Nephron progenitor cell (in vitro differentiated cells): ENCODE measurements at places on chromosomes 12 and 14.
A peak's percentile ranks its signal among the peaks of the same experiment; 100 is the strongest.

GRCh38 chr12:78977304-78977867 is 112.8 kb downstream of the SYT1 start:
- peak overlapping the region; percentile 17 for H3K27ac ChIP-seq
- H3K4me3 ChIP-seq, result no peak overlapping the region
- DNase-seq, result no peak
- H3K4me1 ChIP-seq, result no peaks in the 10 kb centered on the region

- no peak overlapping the region for H3K4me3 ChIP-seq
- H3K27me3 ChIP-seq, result no peaks in the 10 kb centered on the region
- no peaks in the 10 kb centered on the region for H3K36me3 ChIP-seq
- no peak for DNase-seq
- no peaks in the 10 kb centered on the region for H3K4me1 ChIP-seq
Observed at GRCh38 chr14:80621701-80622100, 319.8 kb downstream of the CEP128 start.

- no peak for DNase-seq
- peaks cover 64% of the 10 kb centered on the region for H3K4me1 ChIP-seq
- H3K4me3 ChIP-seq, result no peak overlapping the region
- H3K27ac ChIP-seq, result no peak overlapping the region
- peaks cover 3% of the 10 kb centered on the region for H3K27me3 ChIP-seq
Observed at GRCh38 chr14:58944968-58945356, 243.5 kb upstream of the DAAM1 start.

DNA sequence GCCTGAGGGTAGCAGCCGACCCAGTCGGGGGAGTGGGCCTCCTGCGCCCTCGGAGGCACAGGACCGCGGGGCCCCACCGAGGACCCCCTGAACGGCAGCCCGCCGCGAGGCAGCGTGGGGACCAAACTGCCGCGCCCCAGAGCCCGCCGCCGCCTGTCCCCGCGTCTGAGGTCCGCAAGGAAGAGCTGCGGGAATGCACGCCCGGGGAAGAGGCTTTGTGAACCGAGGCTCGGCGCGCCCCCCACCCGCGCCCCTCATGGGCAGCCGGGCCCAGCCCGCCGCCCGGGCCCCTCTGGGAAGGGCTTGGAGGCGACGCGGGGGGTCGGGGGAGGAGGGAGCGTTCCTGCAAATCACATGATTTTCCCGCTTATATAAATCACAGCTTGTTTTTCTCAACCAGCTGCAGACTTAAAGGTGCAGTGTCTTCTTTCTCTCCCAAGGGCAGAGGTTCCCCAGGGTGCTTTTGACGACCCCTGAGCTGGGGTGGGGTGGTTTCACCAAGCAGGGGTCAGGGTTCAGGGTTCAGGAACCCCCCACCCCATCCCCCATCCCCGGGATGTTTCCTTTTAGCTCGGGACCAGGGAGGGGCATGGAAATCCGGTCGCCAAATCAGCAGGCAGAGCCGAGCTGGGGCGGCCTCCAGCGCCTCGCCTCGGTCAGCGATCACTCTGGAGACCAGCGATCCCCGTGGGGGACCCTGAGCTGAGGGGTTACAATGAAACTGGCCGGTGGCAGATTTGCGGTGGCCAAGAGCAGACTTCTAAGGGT is 44.7 kb upstream of the ATP23 start:
- peak overlapping the region; percentile 80 for H3K4me3 ChIP-seq
- no peaks in the 10 kb centered on the region for H3K36me3 ChIP-seq
- DNase-seq, result peak; percentile 77
- H3K4me1 ChIP-seq, result peaks cover 71% of the 10 kb centered on the region
- H3K27ac ChIP-seq, result peak overlapping the region; percentile 64

- H3K4me3 ChIP-seq, result no peak overlapping the region
Observed at GRCh38 chr14:77880056-77880455, 80.1 kb downstream of the ADCK1 start.

- peaks cover 15% of the 10 kb centered on the region for H3K27me3 ChIP-seq
- H3K4me3 ChIP-seq, result no peak overlapping the region
- H3K27ac ChIP-seq, result peak overlapping the region; percentile 57
- no peak for DNase-seq
- H3K36me3 ChIP-seq, result no peaks in the 10 kb centered on the region
Observed at GRCh38 chr12:47832263-47832933, 12.7 kb upstream of the HDAC7 start.

DNA sequence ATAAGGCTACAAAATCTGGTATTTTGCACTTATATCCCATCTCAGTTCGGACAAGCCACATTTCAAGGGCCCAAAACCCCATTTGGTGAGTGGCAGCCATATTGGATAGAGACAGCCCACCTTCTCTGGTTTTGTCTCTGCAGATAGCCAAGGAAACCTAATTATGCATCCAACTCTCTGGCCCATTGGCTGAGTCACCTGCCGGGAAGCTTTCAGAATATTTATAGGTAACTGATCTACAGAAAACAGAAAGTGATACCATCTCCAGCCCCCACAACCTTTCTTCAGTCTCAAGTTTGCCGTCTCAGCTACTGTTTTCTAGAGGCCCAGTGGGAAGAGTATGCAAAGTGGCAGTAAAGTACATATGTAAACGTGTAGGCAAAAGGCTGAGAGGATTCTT is 33.7 kb upstream of the PPP1CC start:
- H3K4me1 ChIP-seq, result peaks cover 12% of the 10 kb centered on the region
- DNase-seq, result no peak
- peaks cover 3% of the 10 kb centered on the region for H3K36me3 ChIP-seq
